ENCODE measurements at places on chromosomes 2 and 18. TPM values are rescaled to one million over a fixed set of nuclear protein-coding genes. Genes with fewer than 3 reads are reported as not detected.

Gene KCNS3
- 13.7 TPM for total RNA-seq

Gene GKN2
- total RNA-seq = not detected

Gene TTN
- not detected for total RNA-seq

Gene GAREM2
- 0.05 TPM for total RNA-seq

Gene VAPA
- total RNA-seq = 153 TPM

Gene ZNF519
- 2.5 TPM for total RNA-seq

Gene LRRC30
- total RNA-seq = not detected

Gene STAT1
- 29.0 TPM for total RNA-seq

Gene LIMS3
- total RNA-seq = 1.4 TPM

Gene TEX44
- total RNA-seq = not detected

Gene TSPYL6
- total RNA-seq = not detected

Gene MSTN
- not detected for total RNA-seq

Gene RND3
- 50.6 TPM for total RNA-seq

Gene ATOH8
- total RNA-seq = 0.07 TPM

Gene POTEJ
- total RNA-seq = not detected

Gene DNAJC5G
- not detected for total RNA-seq

Gene KYNU
- total RNA-seq = 24.9 TPM

Gene ZNF396
- 0.19 TPM for total RNA-seq

Gene USP34
- 43.1 TPM for total RNA-seq

Gene ASB18
- total RNA-seq = not detected

Gene GCFC2
- total RNA-seq = 9.3 TPM

Gene CFC1
- not detected for total RNA-seq

Gene BBS5
- 3.5 TPM for total RNA-seq

Gene AMER3
- total RNA-seq = not detected

Gene DPYSL5
- not detected for total RNA-seq

Gene ST6GAL2
- total RNA-seq = 0.23 TPM

Gene TFCP2L1
- total RNA-seq = 12.9 TPM

Gene PRSS56
- total RNA-seq = not detected

Gene SP5
- total RNA-seq = not detected

Gene POTEE
- total RNA-seq = not detected

Gene VWC2L
- not detected for total RNA-seq

Gene ALK
- total RNA-seq = not detected

Gene CD226
- total RNA-seq = not detected

Gene GALM
- 8.6 TPM for total RNA-seq

Gene LHCGR
- not detected for total RNA-seq

Gene BZW1
- 580 TPM for total RNA-seq

Gene SLC40A1
- 0.79 TPM for total RNA-seq

Gene B3GNT7
- 0.28 TPM for total RNA-seq

Gene C2orf72
- not detected for total RNA-seq

Gene RFTN2
- not detected for total RNA-seq

Gene FIGN
- 1.2 TPM for total RNA-seq

Gene FBXO48
- 0.56 TPM for total RNA-seq

Gene NCKAP5
- total RNA-seq = 1.8 TPM

Gene SH3RF3
- 1.1 TPM for total RNA-seq

Gene LOXL3
- 0.56 TPM for total RNA-seq

Gene SERPINB13
- total RNA-seq = 44.9 TPM

Gene C1GALT1C1L
- total RNA-seq = 0.21 TPM

Gene OSGEPL1
- 12.4 TPM for total RNA-seq

Gene HSPE1
- total RNA-seq = 241 TPM

Gene WNT6
- total RNA-seq = not detected

Gene IL36B
- not detected for total RNA-seq

Gene CPO
- total RNA-seq = not detected

Gene RNF103
- 10.2 TPM for total RNA-seq

Gene CNDP1
- not detected for total RNA-seq

Gene OSBPL1A
- 19.2 TPM for total RNA-seq

Gene COL4A4
- total RNA-seq = 0.05 TPM

Data from airway epithelial cell (primary cell).